ENCODE measurements at places on chromosomes 11 and 22.

DNA sequence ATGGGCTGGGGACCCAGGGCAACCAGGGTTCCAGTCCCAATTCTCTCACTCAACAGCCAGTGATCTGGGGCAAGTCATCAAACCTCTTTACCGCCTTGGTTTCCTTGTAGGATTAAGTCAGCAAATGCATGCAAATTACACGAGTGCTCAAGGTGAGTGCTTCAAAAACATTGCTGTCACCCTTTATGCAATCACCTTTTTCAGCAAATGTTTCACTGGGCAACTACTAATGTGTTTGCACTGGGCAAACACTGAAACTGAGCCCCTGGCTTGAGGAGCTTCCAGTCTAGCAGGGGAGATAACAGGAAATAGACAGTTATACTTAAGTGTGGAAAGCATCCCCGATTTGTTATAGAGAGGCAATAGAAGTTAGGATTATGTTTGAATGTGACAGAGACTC lies 37.7 kb upstream of the DMC1 start:
- DNase-seq: no peak

- no peak for DNase-seq
Measured at GRCh38 chr11:76496174-76496573, 51.4 kb downstream of the EMSY start.

DNA sequence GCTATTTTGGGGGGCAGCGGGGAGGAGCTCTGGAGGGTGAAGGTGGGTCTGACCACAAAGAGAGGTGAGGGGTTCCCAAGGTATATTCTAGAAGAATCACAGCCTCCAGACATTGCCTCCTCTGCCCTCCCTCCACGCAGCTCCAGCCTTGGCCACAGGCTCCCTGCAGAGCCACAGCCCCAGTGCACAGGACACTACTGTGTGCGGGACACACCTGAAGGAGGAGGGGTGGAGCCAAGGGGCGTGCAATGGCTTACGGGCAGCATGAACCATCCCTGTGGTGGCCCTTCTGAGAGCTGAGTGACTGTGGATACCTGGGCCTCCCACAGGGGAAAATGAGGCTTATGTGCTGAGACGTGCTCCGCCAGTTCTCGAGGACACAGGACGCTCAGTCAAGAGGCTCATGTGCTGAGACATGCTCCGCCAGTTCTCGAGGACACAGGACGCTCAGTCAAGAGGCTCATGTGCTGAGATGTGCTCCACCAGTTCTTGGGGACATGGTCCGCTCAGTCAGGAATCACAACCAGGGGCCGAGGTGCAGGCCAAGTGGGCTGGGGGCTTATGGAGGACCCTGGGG lies 417.3 kb downstream of the SHANK2 start:
- DNase-seq: no peak

DNA sequence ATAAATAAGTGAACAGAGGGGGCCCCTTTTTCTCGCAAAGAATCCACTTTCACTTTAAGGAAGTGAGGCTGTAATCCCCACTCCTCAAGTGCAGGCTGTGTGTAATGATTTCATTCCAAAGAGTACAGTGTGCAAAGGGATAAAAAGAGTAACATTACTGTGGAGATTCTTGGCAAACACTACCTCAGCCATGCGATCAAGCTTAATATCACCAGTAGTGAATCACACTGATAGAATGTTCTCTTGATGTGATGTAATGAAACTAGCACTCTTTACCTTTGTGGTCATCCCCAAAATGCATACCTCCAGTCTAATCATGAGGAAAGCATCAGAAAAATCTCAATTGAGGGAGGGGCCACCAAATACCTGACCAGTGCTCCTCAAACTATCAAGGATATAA lies 246.1 kb upstream of the CHORDC1 start:
- no peak for DNase-seq

GRCh38 chr22:38257181-38257580 lies 15.6 kb downstream of the TMEM184B start:
- no peak for DNase-seq

DNA sequence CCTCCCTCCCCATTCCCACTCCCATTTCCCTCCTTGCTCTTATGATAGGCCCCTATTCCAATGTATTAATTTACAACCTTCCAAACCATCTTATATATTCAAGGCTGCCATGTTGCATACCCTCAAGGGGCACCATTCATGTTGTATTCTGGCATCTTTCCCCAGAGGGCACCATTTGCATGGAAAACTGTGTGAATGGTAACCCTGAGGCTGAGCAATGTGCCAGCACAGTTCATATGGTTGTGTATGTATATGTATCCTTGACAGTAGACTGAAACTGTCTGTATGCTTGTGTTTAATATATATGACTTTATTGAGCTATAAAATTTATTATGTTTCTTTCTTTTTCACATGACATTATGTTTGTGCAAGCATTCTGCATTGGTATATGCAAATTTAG lies 7.3 kb downstream of the RASSF10 start:
- DNase-seq: no peak

GRCh38 chr11:4465407-4465806 lies 16.3 kb downstream of the OR52K2 start:
- DNase-seq: no peak

GRCh38 chr11:64330888-64331287 lies 9.1 kb upstream of the CCDC88B start:
- no peak for DNase-seq

DNA sequence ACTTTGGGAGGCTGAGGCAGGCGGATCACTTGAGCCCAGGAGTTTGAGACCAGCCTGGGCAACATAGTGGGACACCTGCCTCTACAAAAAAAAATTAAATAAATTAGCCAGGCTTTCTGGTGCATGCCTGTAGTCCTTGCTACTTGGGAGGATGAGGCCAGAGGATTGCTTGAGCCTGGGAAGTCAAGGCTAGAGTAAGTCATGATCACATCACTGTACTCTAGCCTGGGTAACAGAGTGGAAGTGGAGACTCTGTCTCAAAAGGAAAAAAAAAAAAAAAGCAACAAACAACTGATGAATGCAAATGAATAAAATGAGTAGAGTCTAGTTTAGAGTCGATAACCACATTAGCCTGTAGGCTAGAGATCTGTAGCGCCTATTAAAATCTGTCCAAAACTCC lies 3.9 kb upstream of the BCL2L13 start:
- DNase-seq: no peak

DNA sequence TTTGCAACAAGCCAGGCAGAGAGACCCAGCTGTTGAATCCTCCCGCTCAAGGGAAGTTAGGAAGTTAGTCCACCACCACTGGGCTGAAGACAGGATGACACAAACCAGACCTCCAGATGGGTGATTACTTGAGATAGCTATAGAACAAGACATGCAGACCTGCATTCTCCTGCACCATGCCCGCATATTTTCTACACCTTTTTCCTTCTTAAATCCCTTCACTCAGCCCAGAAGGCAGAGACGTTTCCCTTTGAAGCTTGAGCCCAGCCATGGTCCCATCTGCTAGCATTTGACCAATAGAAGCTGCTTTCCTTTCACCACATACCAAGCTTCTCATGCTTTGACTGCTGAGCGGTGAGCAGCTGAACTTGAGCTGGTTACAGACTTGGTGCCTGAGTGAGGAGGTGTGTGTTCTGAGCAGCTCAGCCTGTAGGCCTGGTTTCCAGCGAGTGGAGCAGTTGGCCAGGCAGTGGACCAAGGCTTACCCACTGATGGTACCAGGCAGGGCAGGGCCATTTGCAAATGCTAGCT lies 29.2 kb upstream of the CBX6 start:
- DNase-seq: no peak

GRCh38 chr11:71342951-71343827 lies 90.8 kb upstream of the SHANK2 start:
- peak; percentile 9 for DNase-seq

DNA sequence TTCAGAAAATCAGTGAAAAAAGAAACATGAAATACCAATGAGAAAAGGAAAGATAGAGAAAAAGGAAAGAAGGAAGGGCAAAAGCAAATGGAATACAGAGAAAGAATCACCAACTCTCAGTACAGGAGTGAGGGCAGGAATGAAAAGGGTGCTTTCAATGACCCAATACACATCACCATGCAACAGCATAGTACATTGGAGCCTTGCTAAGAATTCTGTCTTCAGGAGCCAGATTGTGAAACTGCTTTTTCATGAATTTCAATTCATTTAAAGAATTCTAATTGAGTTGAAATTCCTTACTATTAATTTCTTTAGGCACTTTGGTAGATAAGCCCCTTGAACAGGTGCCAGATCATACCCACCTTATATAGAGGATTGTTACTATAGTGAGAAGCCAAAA lies 34.9 kb downstream of the BLID start:
- DNase-seq: no peak

GRCh38 chr11:2772544-2773031 lies 72.8 kb upstream of the KCNQ1OT1 start:
- no peak for DNase-seq

GRCh38 chr11:122033193-122033592 lies 82.8 kb downstream of the BLID start:
- no peak for DNase-seq

DNA sequence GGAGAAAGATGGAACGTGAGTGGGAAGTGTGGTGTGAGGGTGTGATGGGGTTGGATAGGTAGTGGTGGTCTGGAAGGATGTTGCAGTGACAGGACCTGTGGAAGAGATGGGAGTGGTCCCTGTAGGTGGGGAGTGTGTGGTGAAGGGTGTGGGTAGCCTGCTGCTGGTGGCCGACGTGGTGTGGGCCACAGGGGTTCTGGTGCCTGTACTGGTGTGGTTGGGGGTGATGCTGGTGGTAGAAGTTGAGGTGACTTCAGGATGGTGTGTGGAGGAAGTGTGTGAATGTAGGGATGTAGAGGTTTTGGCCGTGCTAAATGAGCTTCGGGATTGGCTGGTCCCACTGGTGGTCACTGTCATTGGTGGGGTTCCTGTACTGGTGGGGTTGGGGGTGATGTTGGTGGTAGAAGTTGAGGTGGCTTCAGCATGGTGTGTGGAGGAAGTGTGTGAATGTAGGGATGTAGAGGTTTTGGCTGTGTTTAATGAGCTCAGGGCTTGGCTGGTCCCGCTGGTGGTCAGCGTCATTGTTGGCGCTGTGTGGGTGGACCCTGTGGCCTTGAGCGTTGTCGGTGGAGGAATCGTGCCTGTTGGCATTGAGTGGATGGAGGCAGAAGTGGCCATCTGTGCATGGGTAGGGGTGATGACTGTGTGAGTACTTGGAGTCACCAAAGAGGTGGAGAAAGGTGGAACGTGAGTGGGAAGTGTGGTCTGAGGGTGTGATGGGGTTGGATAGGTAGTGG lies 19.1 kb downstream of the MUC6 start:
- DNase-seq: no peak

GRCh38 chr11:10405865-10406592 lies 49.0 kb upstream of the AMPD3 start:
- DNase-seq: peak; percentile 73

DNA sequence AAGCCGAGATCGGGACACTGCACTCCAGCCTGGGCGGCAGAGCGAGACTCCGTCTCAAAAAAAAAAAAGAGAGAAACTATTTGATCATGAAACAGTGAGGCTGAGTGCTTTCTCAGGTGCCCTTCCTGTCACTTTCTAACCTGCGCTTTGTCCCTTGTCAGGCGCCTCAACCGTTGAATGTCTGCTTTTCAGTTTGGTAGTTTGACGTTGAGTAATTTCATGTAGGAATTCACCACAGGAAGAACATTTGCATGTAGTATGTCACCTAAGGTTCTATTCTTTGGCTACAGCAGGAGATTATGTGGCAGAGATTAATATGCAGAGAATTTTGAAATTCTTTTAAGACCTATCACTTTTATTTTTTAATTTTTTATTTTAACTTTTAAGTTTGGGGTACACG lies 57.2 kb downstream of the PPFIA1 start:
- DNase-seq: no peak

All from NCI-H1105 (cell line).